ENCODE measurements at places on chromosomes 5 and 9.

DNA sequence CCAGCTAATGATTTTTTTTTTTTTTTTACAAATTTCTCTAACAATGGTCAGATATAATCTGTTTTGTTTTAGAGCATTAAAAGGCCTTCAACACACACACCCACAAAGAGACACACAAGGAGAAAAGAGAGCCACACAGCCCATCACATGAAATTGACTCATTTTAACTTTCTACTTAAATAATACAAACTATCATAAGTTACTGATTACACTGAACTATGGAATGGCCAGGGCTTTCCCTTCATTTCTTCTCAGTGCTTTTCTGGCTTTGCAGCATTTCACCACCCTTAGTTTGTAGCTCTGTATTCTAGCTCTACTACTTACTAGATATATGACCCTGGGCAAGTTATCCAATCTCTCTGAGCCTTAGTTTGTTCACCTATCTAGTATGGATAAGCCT is 13.2 kb downstream of the REEP5 start:
- no peak for DNase-seq

GRCh38 chr5:10668697-10669096 is 92.3 kb downstream of the DAP start:
- no peak for DNase-seq

DNA sequence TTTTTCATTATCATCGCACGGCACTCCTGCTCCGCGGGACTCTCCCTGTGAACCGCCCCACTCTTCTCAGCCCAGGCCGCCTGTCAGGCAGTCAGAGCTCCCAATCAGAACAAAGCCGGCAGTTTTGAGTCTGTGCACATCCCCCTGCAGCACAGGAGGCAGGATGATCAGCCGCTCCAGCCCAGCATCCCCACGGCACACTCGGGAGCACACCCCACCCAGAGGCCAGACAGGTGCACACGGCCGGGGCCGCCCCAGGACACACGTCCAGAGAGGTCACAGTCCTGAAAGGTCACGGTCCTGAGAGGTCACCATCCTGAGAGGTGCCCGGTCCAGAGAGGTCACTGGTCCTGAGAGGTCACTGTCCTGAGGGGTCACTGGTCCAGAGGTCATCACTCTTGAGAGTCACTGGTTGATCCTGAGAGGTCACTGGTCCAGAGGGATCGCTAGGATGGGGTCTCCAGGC is 8.4 kb downstream of the TPPP start:
- DNase-seq = no peak

DNA sequence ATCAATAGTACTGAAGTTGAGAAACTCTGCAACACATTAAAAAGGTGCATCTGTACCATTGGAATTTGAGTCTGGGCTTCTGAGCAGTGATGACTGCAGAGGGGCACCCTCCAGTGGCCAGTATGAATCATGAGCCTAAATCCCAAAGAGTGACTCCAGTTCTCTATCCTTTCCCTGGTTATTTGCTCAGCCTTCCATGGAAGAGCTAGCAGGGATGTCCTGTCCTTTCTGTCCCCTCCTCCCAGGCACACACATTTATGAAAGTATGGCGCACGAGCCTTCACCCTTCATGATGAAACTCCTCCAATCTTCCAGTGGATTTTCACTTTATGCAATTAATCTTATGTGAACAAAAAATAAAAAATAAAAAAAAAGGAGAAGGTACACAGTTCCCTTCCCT is 81.0 kb downstream of the ESM1 start:
- DNase-seq = no peak

- DNase-seq = no peak
Observed at GRCh38 chr9:132287256-132287760, 67.5 kb downstream of the SETX start.

DNA sequence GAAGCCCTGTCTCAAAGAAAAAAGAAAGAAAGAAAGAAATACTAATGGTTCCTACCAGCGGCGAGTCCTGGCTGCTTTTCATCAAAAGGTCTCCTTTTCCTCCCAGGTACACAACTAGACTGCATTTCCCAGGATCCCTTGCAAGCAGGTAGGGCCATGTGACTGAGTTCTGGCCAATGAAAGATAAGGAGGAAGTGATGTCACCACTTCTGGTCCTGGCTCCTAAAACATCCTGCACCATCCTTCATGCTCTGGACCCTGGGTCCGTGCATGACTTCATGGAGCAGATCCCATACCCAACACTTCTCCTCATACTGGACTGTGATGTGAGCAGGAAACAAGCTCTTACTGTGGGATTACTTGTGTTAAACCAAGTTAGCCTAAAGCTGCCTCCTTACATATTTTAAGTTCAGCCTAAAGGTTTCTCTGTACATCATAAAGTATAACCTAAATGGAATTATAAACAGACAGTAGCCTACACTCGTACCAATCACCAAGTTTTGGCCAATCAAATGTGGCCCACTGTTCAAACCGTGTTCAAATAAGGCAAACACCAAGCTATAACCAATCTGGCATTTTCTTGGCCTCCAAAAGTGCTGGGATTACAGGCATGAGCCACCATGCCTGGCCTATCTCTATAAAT is 30.2 kb upstream of the FUBP3 start:
- DNase-seq = no peak

GRCh38 chr5:53817183-53817582 is 256.7 kb downstream of the NDUFS4 start:
- DNase-seq = no peak

DNA sequence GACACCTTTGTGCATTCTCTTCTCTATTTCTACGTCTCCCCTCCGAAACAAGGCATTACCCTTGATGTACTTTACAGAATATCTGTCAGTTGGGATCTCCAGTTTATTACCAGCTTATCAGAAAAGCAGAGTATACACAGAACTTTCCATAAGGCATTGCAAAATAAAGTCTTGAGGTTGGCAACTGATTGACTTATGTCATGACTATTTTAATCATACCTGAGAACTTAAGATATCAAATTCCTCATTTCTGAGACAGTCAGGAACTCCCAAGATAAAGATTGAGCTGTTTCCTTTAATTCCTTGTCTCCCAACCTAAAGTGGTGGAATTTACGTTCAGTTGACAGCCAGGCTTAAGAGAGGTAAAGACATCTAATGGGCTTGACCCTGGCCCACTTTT is 110.9 kb downstream of the MEF2C start:
- DNase-seq = no peak

- DNase-seq = no peak
Observed at GRCh38 chr5:161483721-161484120, 62.8 kb downstream of the GABRB2 start.

GRCh38 chr9:101093620-101094019 is 65.1 kb downstream of the PLPPR1 start:
- peak; percentile 19 for DNase-seq

DNA sequence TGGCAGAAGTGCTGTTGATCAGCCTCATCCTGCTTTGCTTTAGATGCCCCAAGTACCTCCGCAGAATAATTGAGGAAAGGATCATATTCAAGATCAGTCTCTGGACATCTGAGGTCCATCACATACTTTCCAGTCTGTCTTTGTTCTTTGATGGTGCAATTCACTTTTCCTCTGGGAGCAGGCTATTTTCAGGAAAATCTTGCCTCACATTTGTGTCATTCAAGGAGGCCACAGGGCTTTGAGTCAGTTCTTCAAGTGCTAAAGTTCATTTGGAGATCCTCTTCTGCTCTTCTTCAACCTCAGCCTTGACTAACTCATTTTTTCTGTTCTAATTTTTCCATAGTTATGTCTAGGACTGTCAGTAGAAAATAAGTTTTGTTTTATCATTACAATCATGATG is 18.6 kb downstream of the EQTN start:
- no peak for DNase-seq

GRCh38 chr9:133273098-133273497 is 1.9 kb downstream of the ABO start:
- no peak for DNase-seq

DNA sequence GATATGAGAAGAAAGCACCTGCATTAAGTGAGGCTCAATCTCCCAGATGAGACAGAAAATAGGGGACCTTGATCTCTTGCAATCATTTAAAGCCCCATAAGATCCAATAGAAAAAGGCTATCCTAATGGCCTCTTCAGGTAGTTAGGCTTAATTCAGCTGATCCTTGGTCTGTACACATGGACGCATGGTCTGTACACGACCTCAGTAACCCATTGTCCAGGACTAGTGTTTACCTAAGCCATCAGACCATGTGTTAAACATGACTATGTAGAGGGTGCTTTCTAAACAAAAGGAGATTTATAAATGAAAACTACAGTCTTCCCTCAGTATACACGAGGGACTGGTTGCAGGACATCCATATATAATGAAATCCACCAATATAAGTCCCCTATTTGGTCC is 7.5 kb downstream of the MARCHF3 start:
- no peak for DNase-seq

- DNase-seq = no peak
Observed at GRCh38 chr9:70169222-70169621, 89.6 kb upstream of the SMC5 start.

- DNase-seq = no peak
Observed at GRCh38 chr9:120478208-120478607, 101.8 kb downstream of the CDK5RAP2 start.
